ENCODE measurements at places on chromosomes 11 and 22.

- DNase-seq = no peak
These were observed 8.9 kb upstream of the ST3GAL4 start for GRCh38 chr11:126346586-126346940.

- DNase-seq = no peak
These were observed 12.7 kb downstream of the OR51B4 start for GRCh38 chr11:5288906-5289550.

DNA sequence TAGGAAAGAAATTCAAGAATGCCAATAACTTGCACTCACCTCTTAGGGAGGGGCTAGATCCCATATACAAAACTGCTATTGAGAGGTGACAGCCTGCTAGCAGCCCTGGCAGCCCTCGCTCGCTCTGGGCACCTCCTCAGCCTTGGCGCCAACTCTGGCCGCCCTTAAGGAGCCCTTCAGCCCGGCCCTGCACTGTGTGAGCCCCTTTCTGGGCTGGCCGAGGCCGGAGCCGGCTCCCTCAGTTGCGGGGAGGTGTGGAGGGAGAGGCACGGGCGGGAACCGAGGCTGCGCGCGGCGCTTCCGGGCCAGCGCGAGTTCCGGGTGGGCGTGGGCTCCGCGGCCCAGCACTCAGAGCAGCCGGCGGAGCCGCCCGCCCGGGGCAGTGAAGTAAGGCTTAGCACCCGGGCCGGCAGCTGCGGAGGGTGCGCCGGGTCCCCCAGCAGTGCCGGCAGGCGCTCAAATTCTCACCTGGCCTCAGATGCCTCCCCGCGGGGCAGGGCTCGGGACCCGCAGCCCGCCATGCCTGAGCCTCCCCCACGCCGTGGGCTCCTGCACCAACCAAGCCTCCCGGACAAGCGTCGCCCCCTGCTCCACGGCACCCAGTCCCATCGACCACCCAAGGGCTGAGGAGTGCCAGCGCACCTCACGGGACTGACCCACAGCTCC, 329.9 kb downstream of the FAM181B start:
- no peak for DNase-seq

DNA sequence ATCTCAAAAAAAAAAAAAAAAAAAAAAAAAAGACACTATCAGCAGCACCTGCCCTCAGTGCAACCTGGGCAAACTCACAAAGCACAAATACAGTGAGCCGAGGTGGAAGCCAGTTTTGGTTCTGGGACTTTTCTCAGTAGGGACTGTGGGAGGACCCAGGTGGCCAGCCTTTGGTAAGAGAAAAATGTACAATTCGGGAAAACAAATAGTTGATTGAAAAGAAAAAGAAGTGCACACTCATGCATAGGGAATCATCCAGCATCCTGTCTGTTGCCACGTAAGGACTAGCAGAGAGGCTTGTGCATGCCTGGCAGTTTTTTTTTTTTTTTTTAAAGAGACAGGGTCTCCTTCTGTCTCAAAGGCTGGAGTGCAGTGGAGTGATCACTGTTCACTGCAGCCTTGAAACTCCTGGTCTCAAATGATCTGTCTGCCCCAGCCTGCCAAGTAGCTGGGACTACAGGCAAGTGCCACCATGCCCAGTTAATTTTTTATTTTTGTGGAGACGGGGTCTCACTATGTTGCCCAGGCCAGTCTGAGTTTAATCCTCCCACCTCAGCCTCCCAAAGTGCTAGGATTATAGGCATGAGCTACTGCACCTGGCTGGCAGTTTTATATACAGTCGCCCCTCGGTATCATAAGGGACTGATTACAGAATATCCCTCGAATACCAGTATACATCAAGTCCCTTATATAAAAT, 36.7 kb downstream of the TPST2 start:
- DNase-seq = no peak

DNA sequence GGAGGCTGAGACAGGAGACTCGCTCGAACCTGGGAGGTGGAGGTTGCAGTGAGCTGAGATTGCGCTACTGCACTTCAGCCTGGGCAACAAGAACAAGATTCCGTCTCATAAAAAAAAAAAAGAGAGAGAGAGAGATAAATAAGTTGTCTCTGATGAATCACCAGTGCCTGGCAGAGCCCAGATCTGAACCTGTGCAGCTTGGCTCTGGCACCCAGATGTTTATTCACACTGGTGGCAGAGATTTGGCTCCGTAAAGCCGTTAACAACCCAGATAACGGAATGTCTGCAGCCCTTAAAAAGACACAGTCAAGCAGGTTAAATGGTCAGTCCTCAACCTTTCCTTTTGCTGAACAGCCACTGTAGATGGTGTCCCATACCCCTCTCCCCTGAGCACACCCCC, 33.5 kb upstream of the RTL6 start:
- DNase-seq = no peak

DNA sequence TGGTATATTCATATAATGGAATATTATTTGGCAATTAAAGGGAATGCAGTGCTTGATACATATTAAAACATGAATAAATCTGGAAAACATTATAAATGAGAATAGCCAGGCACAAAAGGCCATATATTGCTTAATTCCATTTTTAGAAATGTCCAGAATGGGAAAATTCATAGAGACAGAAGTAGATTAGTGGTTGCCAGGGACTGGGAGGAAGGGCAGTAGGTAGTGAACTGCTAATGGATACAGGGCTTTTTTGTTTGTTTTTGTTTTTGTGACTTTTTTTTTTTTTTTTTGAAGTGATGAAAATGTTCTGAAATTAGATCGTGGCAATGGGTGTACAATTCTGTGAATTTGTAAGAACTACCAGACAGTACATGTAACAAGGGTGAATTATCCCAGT, 86.1 kb downstream of the YAP1 start:
- no peak for DNase-seq

GRCh38 chr11:91972665-91973266, 251.9 kb upstream of the FAT3 start:
- no peak for DNase-seq

DNA sequence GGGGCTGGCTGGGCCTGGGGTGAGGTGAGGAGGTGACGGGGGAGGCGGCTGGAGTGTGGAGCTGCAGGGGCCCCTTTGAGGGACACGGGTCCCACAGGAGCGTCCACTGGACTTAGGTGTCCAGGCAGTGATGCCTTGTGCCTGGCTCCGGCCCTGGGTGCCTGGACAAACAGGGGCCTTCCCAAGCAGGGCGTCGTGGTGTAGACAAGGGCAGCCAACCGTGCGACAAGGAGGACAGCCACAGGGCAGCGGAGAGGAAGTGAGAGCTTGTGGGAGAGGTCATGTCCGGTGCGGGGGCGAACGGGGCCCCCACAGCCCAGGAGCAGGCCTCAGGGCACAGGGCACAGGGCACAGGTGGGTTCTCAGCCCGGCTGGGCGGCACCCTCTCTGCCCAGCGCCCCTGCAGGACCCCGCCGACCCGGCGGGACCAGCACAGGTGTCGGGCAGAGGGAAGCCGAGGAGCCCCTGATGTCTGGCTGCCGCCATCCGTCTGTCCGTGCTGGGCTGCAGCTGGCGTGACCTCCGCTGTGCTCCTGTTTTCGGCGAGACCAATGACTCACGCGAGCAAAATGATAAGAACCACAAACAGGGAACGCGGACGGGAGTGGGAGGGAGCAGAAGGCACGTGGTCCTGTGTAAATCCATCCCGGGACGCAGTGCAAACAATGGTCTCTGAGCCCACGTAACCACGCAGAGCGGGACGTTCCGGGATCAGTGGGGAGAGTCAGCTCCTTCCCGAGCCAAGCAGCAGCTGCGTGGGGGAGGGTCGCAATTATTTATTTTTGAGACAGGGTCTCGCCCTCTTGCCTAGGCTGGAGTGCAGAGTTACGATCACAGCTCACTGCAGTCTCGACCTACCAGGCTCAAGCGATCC, 49.1 kb upstream of the A4GALT start:
- DNase-seq = no peak

- no peak for DNase-seq
These were observed 227.8 kb downstream of the ETS1 start for GRCh38 chr11:128359515-128359914.
